ENCODE measurements at places on chromosomes 5 and 9.

- DNase-seq, result no peak
These were observed 17.5 kb downstream of the LCP2 start for GRCh38 chr5:170280011-170280493.

- DNase-seq, result no peak
These were observed 36.8 kb upstream of the STARD4 start for GRCh38 chr5:111548992-111549649.

DNA sequence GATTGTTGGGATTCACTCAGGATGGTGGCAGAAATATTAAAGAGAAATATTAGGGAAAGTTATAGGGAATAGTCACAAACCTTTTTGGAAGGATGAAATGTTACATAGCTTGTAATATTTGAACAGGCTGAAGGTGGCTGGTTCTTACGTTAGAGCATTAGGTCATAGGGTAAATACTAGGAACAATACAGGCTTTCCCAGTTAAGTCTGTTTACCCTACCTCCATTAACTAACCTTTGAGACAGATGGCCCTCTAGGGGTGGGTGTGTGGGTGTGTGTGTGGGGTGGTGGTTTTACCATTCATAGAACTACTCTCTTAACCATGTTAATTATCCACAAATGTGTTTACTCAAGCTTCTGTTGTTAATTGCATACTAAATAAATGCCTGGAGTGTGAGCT is 94.3 kb upstream of the STK32A start:
- DNase-seq, result no peak

DNA sequence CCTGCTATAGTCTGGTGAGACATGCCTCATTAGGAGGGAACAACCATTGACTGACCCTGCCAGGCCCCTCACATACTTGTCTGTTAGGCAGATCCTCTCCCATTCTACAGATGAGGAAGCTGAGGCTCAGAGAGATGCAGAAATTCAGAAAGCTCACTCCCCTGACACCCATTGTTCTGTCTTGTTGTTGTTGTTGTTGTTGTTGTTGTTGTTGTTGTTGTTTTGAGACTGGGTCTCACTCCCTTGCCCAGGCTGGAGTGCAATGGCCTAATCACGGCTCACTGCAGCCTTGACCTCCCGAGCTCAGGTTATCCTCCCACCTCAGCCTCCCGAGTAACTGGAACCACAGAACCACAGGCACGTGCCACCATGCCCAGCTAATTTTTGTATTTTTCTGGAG is 13.1 kb upstream of the CFAP157 start:
- DNase-seq, result no peak

DNA sequence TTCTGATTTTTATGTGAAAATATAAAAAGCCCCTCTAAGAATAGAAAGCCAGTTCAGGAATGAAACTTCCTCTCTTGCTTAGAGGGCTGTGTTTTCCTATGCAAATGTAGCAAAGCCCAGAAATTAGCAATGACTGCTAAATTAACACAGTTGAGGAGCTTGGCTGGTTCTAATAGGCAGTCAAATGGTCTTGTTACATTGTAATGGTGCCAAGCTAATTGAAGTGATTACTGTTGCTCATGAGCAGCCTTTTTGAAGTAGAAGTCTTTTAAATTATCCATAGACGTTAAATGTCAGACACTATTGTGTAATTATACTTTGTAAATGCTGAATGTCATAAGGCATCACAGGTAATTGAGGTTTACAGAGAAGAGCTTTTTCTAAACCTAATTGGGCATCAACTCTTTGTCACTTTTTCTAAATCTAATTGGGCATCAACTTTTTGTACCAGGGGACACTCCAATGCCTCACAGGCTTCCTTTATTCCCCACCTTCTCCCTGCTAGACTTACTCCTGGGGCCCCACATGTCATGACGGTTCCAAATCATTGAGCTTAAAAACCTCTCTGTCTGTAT is 229.1 kb downstream of the PSAT1 start:
- no peak for DNase-seq
